ENCODE measurements at places on chromosomes 3 and 15. TPM values are rescaled to one million over a fixed set of nuclear protein-coding genes. Genes with fewer than 3 reads are reported as not detected.

GRCh38 chr15:41970456-41970855 is 1.9 kb downstream of the EHD4 start:
- no peak for DNase-seq
- no peaks in the 10 kb centered on the region for H3K4me1 ChIP-seq
- H3K4me3 ChIP-seq: no peak overlapping the region
- H3K36me3 ChIP-seq: no peaks in the 10 kb centered on the region
- H3K27ac ChIP-seq: peak overlapping the region; percentile 66

The ADGRG7 gene
- 0.70 TPM for total RNA-seq

DNA sequence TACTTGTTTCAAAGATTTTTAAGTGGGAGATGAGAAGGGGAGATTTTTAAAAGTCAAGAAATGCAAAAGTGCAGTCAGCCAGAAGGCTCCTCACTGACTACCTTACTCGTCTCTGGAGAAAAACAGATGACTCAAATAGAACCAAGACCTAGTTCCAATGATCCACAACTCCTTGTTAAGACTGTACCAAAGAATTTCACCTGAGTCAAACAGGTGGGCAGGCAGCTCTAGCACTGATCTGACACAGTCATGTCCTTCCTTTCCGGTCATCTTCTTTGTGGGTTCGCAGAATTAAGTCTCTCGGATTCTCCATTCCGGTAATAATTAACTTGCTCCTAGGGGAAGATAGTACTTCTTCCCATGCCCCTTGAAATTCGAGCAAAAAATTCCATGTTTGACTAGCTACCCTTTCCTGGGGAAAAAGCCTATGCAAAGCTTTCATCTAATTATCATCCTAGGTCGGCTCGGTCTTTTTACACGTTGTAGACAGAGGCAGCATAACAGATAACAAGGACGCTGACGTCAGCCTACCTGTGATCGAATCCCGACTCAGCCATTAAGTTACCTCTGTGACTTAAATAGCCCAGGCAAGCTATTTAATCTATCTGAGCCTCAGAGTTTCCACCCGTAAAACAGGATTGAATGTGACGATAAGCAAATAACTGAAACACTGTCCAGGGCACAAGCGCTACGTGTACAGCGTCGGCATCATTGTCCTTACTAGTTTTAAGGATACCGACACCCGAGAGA is 758 bp downstream of the SELENOK start:
- H3K27me3 ChIP-seq: no peaks in the 10 kb centered on the region
- no peaks in the 10 kb centered on the region for H3K36me3 ChIP-seq
- peak overlapping the region; percentile 94 for H3K27ac ChIP-seq
- H3K4me1 ChIP-seq: no peaks in the 10 kb centered on the region
- peak overlapping the region; percentile 100 for H3K4me3 ChIP-seq

DNA sequence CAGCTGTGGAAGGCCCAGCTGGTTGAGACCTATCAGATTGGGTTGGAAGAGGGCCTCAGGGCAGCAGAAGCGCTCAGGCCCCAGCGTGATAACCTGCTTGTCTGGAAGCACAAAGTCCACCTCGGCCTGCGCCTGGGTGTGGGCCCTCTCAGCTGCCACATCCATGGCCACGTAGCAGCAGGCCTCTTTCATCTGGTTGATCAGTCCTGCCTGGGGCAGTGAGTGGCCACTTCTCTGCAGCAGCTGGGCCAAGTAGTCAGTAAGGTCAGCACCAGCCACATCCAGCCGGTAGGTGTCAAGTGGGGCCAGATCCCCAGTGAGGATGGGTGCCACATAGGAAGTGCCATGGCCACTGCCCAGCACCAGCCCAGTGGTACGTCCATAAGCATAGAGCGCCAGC is 3.9 kb upstream of the CAMKV start:
- H3K4me1 ChIP-seq: peaks cover 10% of the 10 kb centered on the region
- no peak overlapping the region for H3K4me3 ChIP-seq
- H3K27me3 ChIP-seq: peaks cover 5% of the 10 kb centered on the region
- no peaks in the 10 kb centered on the region for H3K36me3 ChIP-seq
- DNase-seq: no peak

Data from uterus (tissue), 4 donors.